Activated T-helper 1 cell treated with anti-CD3 and anti-CD28 coated beads, Interleukin-2, amount 50 U/mL, for 16 hours (primary cell): ENCODE measurements at places on chromosomes 5 and 9.

DNA sequence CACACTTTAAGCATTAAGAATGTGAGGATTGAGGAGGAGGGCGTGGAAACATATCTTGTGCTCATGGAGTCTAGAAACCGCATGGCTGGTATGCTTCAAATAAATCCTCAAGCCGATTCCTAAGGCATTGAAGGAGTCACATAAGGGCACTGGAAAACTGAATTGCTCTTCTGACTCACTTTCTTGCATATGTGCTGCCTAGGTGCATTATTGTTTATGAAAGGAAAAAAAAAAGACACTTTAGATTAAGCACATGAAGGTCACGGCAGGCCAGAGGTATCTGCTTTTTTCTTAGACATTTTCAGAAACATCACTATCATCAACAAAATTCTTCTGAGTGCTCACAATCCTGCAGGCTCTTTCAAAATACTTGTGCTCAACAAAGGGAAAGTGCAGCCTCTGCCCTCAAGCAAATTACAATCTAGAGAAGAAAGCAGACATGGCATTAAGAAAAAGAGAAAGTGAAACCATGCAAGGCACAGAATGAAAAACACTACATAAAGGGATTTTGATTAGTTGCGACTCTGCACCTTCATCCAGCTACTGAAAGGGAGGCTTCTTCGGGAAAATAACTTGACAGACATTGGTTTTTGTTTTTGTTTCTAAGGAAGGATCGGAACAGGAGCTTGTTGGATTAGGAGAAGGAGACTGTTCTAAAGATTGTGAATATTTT, 2117.6 kb downstream of the MAT2B start:
- no peak for DNase-seq

GRCh38 chr5:3339798-3340115, 255.9 kb upstream of the IRX1 start:
- DNase-seq, result no peak

- no peak for DNase-seq
Measured at GRCh38 chr9:134867917-134868750, 12.5 kb upstream of the FCN2 start.

DNA sequence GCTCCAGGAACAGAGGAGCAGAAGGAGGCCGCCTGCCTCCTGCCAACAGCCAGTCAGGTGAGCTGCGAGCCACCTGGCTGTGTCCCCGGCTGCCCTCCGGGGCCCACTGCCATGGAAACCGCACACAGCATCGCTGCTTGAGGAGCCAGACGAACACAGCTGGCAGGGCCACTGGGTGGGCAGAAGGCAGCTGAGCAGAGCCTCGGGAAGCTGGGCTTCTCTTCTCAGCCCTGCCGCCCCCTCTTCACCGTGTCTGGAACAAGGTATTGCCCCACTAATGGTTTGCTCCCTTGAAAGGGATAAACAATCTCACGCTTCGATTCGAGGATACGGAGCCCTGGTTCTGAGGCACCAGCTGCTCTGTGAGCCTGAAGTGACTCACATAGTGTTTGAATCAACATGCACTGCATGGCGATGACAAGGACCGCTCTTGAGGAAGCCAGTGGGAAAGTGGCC, 63.7 kb upstream of the RUFY1 start:
- DNase-seq, result no peak

DNA sequence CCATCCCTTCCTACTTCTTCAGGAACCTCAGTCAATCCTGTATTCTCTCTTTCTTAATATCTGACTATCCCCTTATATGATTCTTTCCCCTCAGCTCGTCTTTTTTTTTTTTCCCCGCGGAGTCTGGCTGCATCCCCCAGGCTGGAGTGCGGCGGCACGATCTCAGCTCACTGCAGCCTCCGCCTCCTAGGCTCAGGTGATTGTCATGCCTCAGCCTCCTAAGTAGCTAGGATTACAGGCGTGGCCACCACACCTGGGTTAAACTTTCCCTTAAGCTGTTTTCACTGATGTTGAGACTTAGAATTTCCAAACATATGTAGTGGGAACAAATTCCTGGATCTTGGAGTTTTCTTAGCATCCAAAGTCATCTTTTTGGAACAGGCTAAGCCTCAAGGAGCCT, 13.3 kb upstream of the RUSC2 start:
- DNase-seq, result no peak

DNA sequence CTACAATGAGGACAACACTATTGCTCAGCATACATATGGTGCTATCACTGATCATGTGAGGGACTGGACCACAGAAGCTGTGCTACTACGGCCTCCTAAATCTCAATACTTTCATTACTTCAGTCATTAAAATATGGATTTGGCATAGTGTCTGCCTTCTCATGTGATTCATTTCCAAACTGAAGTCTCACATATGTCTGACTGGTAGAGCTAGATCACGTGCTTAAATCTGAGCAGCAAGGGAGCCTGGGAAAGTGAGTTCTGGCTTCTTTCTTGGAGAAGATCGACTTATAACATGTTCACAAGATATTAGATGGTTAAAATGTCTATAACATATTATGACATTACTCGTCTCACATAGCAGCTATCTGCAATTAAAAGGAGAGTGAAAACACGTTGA, 8.3 kb downstream of the KIF4B start:
- DNase-seq, result no peak

DNA sequence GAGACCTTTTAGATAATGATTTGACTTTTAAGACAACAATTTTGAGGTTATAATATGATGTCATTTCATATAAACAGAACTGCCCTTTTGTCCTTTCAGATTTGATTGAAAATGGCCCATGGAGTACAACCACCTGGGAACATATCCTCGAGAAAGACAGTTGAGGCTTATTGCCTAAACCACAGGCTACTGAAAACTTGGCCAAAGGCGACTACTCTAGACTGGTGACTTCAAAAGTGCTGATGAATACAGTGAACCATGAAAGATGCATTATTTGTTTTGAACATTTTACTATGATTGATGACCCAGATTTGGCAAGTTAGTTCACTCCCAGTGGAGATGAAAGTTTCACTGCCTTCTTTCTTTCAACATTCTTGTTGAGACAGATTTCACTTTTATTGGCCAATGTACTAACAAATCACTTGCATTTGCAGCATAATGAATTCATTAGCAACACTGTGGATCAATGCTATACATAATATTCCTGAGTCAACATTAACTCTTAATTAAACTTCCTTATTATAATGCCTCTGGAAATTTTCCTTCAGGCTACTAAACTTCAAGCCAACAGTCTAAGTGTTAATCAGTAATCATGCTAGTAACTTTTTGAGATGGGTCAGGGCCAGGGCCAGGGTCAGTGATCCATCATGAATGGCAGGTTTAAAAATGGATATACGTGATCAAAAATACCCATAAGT, 480.3 kb downstream of the RAB3C start:
- no peak for DNase-seq

- DNase-seq, result no peak
Measured at GRCh38 chr5:133287500-133287899, 235.7 kb downstream of the HSPA4 start.

DNA sequence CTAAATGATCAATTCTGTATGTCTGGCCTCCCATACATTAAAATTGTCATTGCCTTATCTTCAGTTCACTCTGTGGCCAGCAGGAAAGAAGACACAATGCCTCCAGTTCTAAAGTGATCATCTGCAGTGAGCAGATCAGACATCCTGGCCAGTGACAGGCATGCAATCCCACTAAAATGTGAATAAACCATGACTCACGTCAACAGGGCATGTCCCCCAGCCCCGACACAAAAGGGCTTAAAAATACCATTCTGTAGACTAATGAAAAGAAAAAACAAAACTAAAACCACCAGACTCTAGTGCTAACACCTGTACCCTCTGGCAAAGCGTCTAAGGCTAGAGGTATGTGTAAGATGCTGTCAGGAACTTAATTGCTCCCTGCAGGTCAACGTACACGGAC, 38.5 kb downstream of the DDX31 start:
- DNase-seq, result no peak

DNA sequence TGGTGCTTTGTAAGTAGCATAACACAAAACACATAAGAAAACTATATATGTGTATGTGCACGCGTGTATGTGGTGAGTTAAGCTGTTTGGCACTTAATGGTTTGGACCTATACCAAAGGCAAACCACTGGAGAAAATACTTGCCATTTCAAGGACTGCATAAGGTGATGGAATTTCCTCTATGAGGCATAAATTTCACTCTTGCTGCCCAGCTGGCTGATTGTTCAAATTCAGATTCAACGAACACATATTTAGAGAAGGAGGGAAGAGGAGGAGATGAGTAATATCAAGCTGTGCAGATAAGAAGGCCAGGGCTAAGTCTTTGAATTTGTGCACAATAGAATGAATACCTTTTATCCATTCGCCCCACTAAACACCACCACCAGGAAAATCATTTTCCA, 470.6 kb upstream of the MPDZ start:
- DNase-seq, result no peak
